ENCODE measurements at places on chromosomes 2 and 18.
A peak's percentile ranks its signal among the peaks of the same experiment; 100 is the strongest.

DNA sequence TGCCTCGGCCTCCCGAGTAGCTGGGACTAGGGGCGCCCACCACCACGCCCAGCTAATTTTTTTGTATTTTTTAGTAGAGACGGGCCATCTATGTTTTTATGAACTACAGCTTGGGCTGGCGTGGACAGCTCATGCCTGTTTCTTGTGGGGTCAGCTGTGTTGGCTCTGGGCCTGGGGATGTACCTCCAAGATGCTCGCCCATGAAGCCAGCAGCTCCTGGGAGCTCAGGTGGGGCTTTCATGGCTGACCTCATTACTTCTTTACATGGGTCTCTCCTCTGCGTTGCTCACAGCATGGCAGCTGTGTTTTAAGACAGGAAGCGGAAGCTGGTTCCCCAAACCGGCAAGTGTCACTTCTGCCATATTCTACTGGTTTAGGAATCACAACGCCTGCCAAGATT is 203.1 kb downstream of the SOX11 start:
- no peak for DNase-seq

- no peak for DNase-seq
Measured at GRCh38 chr2:239538357-239539052, 137.7 kb upstream of the HDAC4 start.

DNA sequence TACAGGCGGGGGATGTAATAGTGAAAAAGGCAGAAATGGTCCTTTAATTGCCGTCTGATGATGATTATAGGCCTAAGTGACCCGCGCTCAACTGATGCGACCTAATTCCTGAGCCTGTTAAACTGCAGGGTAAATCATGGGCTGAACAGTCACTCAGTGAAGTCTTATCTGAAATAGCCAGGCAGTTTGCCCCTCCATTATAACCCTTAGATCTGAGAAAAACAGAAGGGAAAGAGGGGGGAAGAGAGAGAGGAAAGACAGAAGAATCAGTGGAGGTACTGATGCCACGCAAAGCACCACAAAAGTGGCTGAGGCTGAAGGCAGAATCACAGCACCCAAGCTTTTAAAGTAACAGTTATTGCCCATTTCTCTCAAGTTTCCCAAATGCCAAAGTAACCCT is 73.1 kb upstream of the DNMT3A start:
- DNase-seq, result no peak

DNA sequence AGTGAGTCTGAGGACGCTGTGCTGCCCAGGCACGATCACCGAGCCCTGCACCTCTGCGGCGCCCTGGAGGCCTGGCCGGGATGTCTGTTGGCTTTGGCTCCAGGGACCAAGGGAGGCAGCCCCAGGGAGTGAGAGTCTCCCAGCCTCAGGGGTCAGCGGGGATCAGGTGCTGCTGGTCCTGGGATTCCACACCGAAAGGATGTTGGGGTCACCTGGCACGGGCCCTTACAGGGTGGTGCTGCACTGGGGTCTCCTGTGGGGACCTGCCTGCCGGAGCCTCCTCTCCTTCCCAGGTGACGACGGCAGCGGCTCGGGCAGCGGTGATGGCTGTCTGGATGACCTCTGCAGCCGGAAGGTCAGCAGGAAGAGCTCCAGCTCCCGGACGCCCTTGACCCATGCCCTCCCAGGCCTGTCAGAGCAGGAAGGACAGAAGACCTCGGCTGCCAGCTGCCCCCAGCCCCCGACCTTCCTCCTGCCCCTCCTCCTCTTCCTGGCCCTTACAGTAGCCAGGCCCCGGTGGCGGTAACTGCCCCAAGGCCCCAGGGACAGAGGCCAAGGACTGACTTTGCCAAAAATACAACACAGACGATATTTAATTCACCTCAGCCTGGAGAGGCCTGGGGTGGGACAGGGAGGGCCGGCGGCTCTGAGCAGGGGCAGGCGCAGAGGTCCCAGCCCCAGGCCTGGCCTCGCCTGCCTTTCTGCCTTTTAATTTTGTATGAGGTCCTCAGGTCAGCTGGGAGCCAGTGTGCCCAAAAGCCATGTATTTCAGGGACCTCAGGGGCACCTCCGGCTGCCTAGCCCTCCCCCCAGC is 30.5 kb downstream of the GPC1 start:
- DNase-seq, result no peak

GRCh38 chr2:45674035-45674816 is 22.8 kb downstream of the PRKCE start:
- DNase-seq, result no peak

DNA sequence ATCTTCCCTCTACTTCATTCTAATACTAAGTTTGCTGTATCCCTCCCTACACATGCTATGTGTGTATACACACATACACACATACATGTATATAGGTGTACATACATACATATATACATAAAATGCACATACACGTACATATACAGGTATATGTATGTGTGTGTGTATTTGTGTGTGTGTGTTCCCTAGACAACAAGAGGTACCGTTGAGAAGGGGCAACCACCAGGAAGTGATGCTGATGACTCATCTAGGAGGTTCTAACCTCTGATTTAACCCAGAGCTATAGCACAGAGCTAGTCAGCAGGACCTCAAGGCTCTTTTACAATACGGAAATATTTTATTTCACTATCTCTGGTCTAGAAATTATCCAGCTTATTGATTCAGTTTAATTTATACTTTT is 139.2 kb downstream of the LAMA3 start:
- DNase-seq, result peak; percentile 9

- DNase-seq, result no peak
Measured at GRCh38 chr18:37673671-37674070, 108.1 kb upstream of the CELF4 start.

Data from T1000 (cell line).